ENCODE measurements at places on chromosomes 6 and 20.

DNA sequence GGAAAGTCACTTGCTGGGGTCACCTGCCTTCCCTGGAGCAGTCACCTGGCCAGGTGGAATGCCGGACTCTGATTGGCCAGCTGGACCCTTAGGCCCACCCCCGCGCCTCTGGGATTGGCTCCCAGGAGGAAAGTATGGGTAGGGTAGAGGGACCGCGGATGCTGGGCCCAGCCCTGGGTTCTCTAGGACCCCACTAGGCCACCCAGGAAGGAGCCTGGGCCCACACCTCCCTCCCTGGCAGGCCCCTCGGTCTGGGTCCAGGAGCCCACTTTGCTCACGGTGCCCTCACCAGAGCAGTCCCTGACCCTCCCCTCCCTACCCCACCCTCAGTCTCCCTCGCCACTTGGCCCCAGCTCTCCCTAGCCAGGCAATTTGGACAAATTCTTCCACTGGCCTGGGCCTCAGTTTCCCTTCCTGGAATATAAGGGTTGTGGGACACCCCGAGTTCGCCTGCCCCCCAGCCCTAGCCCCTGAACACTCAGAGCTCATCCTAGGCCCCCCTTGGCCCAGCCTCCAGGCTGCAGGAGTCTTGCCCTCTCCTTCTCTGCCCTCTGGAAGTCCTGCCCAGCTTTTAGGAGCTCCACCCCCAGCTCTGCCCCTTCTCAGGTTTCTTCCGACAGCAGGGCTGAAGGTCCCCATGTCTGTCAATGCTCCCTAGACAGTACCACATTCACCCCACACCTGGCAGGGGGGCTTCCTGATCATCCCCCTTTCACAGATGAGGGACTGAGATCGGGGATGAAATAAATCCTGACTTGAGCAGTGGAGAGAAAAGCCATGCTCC is 299.6 kb downstream of the TAF4 start:
- DNase-seq, result no peak

DNA sequence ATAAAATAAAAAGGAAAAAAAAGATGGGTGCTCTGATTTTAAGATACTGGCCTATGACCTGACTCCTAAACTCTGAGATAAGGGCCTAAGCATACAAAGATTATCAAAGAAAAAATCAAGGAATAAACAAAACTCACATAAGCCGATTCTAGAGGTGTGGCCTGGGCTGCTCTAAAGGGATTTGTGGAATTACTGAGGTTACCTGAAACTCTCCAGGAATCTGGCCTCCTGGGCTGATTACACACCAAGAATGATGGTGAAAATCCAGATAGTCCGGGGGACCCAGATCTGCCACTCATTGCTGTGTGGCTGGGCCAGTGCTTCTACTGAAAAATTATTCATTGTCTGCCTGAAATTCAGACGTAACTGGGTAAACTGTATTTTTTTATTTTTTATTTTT is 122.7 kb upstream of the RNF24 start:
- no peak for DNase-seq

DNA sequence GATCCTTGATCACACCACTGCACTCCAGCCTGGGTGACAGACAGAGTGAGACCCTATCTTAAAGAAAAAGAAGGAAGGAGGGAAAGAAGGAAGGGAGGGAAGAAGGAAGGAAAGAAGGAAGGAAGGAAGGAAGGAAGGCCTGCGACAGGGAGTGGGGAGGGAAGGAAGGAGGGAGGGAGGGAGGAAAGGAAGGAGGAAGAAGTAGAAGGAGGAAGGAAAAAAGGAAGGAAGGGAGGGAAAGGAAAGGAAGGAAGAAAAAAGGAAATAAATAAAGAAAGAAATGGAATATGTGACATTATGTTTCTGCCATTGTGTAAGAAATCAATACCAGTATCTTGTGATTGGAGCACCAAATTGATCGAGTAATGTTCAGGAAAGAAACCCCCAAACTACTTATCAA is 16.2 kb downstream of the PHACTR2 start:
- no peak for DNase-seq

DNA sequence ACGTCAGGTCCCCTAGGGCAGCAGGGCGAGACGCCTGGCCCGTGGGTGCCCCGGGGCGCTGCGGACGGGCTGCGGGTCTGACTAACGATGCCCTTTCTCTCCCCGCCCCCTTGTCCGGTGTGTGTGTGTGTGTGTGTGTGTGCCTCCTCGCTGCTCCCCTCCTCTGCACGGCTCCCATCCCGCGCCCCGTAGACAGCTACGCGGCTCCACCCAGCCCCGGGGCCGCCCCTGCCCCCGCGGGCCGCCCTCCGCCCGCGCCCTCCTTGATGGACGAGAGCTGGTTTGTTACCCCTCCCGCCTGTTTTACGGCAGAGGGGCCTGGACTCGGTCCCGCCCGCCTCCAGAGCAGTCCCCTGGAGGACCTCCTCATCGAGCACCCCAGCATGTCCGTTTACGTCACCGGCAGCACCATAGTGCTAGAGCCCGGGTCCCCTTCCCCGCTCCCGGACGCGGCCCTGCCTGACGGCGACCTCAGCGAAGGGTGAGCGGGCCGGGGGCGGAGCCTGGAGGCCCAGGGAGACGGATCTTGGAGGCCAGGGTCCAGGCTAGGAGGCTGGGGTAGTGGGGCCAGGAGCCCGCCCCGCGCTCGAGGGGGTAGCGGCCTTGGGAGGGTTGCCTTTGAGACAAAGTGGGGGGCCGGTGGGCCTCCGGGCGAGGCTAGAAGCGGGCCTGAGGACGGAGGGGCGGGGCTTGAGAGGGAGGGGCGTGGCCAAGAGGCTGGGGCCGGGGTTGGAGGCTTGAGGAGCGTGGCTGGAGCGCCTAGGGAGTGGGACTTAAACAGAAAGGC is 5.1 kb downstream of the TP53INP2 start:
- peak; percentile 49 for DNase-seq

GRCh38 chr6:131255434-131255833 is 120.2 kb downstream of the AKAP7 start:
- DNase-seq, result no peak

DNA sequence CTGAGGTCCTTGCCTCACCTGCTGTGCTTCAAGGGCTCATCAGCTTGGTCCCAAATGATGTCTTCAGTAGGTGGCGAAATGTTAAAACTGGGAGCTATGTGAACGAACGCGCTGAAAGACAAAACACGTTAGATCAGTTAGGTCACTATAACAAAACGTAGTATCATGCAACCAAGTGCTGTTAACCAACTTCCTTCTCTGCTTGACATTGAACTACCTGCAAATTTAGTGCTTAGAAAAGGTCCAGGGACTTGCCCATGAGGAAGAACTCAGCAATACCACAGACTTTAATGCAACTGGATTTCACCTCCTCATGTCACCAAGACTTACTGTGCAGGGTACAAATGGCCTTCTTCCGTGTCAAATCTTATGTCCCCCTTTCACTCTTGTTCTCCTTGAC is 24.8 kb downstream of the BACH2 start:
- no peak for DNase-seq

DNA sequence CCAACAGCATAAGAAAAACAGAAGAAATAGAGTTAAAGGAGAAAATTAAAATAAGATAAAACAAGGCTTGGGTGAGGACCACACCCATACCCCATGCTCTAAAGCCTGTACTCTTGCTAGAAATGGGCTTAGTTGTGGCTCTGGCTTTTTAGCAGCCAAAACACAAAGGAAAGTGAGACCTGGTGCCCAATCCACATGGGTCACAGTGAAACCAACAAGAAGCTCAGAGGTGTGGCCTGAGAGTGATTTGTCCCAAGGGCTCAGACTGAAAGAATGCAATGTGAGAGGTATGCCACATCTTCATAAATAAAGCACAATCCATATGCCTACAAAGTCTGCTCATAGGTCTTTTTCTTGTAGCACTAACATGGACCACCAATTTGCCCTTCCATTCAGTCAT is 21.1 kb downstream of the HM13 start:
- no peak for DNase-seq

DNA sequence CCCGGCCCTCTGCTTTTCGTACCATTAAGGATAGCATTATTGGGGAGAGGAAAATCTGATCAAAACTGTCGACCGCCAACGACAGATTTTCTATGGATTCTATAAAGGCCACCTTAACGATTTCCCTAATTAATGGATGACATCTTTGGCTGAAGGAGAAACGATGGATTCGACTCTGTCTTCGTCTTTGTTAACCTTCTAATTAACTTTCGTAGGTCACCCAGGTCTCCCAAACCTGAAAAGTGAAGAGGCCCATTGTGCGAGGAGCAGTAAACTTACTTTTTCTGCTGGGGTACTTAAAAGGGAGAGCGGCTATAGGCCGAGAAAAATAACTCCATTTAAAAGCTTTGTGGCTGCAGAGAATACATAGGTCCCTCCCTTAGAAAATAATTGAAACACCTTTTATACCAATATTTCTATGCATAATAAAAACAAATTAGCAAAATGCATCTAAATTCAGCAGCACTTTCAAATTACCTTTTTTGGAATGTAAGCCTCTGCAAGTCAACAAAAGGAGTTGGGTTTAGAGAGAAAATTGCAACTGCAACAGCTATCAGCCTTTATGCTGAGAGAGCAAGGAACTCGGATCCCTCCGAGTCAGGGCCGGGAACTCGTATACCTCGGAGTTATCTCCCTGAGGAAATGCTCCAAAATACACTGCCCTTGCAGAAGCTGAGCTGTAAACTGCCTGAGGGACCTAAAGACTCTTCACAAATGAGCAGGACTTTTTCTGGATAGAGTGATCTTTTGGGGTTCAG is 31.4 kb upstream of the NR2E1 start:
- no peak for DNase-seq

DNA sequence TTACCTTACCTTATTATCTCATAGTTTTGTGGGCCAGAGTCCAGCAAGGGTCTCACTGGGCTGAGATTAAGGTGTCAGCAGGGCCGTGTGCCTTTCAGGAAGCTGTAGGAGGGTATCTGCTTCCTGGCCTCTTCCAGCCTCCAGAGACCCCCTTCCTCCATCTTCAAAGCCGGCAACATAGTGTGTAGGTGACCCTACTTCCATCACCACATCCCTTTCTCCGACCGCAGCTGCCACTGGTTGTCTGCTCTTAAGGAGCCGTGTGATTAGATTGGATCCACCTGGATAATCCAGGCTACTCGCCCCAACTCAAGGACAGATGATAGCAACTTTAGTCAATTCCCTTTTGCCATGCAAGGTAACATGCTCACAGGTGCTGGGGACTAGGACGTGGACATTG is 91.2 kb downstream of the JPH2 start:
- DNase-seq, result no peak

DNA sequence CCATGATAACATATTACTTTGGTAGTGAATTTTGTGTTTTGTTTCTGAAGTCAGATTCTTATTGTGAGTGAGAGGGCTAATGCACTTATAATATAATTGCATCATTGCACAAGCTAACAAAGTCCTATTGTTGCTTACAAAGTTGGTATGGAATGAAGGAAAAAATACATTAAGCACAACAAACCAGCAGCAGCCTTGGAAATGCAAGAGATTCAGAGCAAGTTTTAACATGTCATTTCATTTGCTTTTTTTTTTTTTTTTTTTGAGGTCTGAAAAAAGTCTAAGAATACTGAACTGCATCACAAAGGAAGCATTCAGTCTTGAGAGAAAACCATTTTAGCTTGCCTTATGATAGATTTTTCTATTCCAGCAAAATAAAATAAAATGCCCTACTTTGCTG is 57.6 kb downstream of the PLCB4 start:
- DNase-seq, result no peak

DNA sequence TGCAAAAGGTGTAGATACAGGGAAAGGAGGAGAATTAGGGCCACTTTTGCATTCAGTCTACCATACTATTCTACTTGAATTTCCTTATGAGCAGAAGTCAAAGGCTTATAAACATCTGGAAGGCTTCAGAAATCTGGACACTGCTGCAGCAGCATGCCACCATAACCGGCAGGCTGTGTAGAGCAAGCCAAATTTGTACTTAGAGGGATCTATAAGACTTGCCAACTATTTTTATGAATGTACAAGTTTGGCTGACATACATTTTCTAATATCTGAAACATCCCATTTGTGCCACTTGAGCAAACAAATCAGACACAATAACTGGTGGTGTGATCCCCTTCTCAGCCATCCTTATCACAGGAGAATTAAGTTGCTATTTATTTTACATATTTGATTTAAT is 14.0 kb upstream of the PLCB1 start:
- no peak for DNase-seq

- DNase-seq, result no peak
Measured at GRCh38 chr20:63085151-63085861, 78.5 kb upstream of the BHLHE23 start.

DNA sequence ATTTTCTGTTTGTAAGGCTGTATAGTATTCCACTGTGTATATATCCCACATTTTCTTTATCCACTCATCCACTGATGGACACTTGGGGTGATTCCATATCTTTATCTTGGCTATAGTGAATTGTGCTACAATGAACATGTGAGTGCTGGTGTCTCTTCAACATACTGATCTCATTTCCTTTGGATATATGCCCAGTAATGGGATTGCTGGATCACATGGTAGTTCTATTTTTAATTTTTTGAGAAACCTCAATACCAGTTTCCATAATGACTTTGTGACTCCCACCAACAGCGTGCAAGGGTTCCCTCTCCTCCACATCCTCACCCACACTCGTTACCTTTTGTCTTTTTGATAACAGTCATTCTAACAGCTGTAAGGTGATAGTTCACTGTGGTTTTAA is 166.0 kb downstream of the ARHGAP18 start:
- DNase-seq, result no peak

GRCh38 chr6:85674604-85675003 is 31.9 kb upstream of the SYNCRIP start:
- DNase-seq, result no peak

GRCh38 chr20:45450097-45450818 is 19.3 kb upstream of the WFDC2 start:
- DNase-seq, result peak; percentile 50

DNA sequence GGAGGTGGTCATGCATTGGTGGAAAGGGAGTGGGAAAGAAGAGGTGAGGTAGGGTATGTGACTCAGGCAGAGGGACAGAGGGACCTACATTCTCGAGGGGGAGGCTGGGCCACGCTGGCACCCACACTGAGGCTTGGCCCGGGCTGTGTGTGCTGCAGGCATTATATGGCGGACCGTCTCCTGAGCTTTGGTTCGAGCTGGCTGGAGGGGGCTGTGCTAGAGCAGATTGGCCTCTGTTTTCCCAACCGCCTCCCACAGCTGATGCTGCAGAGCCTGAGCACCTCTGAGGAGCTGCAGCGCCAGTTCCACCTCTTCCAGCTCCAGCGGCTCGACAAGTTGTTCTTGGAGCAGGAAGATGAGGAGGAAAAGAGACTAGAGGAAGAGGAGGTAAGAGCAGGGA is 23.4 kb downstream of the DNPH1 start:
- no peak for DNase-seq
